ENCODE measurements at places on chromosomes 3 and 15.

DNA sequence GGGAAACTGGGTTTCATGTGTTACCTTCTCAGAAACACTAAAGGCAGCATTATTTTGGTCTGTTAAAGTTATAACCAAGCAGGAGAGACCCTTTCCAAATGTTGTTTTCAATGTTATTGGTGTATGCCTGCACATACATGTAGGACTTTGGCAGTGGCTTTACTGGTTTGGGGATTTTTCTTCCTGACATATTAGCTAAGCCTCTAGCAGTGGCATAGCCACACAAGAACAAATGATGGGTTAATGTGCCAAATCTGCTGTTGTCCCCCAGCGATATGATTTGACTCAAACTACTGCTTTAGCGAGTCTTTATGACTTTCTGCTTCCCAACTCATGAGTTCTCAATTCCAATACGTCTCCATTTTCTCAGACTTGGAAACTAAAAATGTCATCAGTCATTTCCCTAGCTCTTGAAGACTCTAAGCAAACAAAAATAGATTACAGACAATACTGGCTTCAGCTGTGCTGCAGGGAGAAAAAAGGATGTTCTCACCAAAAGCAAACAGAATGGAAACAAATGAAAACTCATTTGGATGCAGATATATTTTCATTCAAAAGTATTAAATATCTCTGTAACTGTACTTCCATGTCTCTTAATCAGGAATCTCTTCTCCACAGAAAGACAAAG is 29.6 kb downstream of the TPM1 start:
- no peak for DNase-seq

- DNase-seq, result no peak
These were observed 136.5 kb downstream of the SSR3 start for GRCh38 chr3:156418428-156418827.

GRCh38 chr3:55636300-55637195 is 149.4 kb upstream of the WNT5A start:
- no peak for DNase-seq

- peak; percentile 1 for DNase-seq
These were observed 3.3 kb downstream of the RFX7 start for GRCh38 chr15:56240390-56240789.

- peak; percentile 10 for DNase-seq
These were observed at the start of gene RTP4 for GRCh38 chr3:187368251-187369088. TSS of gene RTP4 (plus strand) at chr3:187368385. CDS start at chr3:187368442, 57 bp downstream.

DNA sequence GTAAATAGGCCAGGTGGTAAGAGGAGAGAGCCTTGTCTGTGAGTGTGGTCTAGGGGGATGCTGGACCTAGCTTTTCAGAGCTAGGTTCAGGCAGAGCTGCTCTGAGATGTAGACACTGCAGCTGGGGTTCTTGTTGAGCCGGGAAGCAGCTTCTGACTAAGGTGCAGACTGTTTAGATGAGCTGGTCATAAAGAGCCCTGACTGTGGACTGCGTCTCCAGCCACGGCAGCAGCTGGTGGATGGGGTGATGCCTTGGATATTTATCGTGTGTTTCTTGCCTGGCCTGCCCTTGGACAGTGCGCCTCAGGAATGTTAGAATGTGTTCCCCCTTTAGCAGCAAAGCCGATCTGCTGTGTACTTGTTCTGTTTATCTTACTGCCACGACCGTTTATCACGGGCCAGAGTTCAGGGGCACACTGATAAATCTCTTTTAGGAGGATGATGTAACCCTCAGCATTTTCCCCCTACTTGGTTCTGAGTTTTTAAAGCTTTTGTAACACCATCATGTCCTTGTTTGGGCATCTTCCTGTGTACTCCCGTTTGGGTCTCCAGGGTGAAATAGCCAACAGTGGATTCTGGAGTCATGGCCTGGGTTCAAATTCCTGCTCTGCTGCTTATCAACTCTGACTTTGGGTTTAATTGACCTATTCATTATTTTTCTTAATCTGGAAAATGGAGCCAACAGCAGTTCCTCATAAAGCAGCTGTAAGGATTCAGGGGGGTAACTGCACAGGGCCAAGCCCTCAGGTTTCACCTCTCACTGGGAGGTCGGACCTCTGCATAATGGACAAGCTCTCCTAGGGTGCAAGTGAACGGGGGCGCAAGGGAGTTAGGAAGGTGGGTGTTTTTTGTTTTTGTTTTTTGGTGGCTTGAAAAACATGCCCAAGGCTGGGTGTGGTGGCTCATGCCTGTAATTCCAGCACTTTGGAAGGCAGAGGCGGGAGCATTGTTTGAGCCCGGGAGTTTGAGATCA is 51.4 kb downstream of the FLNB start:
- no peak for DNase-seq

GRCh38 chr3:99927671-99928457 is 110.2 kb downstream of the CMSS1 start:
- no peak for DNase-seq

GRCh38 chr3:178585454-178585853 is 49.2 kb downstream of the KCNMB2 start:
- no peak for DNase-seq

DNA sequence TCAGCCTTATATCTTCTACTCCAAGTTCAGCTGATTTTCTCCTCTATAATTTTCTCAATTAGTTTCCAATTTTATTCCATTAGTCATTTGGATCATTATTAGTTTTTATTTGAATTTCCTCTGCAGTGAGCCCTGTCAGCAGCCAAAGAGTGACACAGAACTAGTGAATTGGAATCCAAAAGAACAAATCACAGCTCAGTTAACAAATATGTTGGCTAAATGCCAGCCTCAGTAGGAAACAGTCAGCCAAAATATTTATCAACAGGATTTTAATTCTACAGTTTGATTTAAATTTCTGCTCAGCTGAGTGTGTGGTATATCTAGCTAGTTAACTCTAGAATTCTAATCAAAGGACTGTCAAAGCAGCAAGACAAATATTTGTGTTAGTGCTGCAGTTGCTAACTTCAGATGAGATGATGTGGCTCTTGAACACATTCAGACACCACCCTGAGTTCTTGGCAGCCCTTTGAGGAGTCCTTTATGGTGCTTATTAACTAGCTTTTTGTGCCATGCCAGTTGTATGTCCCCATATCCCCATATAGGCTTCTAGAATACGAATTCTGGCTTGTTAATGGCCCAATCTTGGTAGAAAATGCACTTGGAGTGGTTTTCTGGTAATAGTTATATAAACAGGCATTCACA is 194.5 kb downstream of the CPNE4 start:
- DNase-seq, result peak; percentile 11

DNA sequence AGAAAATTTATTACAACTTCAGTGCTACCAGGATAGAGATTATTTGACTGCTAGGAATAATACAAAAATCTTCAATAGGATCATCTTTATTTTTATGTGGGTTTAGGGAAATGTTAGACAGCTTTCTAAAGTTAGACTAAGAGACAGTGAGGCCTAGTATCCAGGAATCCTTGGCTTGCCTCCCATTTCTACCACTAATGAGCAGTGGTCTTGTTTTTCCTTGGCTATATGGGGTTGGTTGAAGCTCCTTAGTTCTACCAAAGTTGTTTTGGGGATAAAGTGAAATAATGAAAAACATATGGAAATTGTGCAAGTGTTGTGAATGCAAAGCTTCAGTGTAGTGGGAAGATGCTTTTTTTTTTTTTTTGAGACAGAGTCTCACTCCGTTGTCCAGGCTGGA is 16.8 kb downstream of the AP4E1 start:
- DNase-seq, result no peak

DNA sequence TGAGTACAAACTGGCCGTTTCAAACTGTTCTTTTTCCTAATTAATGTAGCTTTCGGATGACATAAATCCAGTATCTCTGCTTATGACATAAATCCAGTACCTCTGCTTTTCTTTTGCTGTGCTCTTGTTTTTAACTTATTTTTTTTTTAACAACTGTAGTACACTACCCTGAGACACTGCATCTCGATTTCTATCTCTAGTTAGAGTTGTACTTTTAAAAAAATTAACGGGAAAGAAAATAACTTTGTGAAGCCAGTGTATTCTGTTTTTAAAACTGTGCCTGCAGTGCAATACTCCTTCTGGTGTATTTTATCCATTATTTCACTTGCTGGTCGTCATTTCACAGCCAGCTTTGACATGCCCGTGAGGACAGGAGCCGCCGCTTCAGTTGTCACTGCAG is 46.6 kb downstream of the ASB7 start:
- no peak for DNase-seq

DNA sequence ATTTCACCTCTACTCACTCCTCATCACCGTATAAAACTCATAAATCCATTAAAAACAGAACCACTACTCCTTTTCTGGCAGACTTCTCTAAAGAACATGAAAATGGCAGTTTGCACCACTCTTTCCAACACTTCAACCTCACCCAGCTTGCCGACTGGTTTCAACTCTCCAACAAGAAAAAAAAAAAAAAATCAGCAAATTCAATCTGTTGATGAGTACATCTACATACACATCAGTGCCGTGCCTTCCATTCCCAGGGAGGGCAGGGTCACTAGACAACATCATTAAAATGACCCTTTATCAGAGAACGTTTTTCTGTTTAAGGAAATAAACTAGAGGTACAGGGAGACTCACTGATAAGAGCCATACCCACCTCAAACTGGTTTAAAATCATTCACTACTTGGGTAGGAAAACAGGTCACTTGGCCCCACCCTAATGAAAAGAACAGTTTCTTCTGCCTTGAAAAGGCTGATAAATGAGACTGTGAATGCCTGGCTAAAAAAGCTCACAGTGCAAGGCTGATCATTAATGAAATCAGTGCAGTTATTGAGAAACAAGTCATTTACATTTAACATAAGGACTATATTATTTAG is 6.0 kb downstream of the ANXA2 start:
- DNase-seq, result peak; percentile 13

- DNase-seq, result peak; percentile 31
These were observed 11.8 kb upstream of the MEIS2 start for GRCh38 chr15:37112171-37112570.

- DNase-seq, result no peak
These were observed 154.4 kb upstream of the HES1 start for GRCh38 chr3:193981504-193981903.

- DNase-seq, result peak; percentile 30
These were observed 10.9 kb downstream of the TTLL3 start for GRCh38 chr3:9820946-9821345.
